ENCODE measurements at places on chromosomes 2 and 18. TPM values are rescaled to one million over a fixed set of nuclear protein-coding genes. Genes with fewer than 3 reads are reported as not detected.

TUBA3E gene
- polyA plus RNA-seq = not detected

GRCh38 chr2:102551329-102552096 is 67.8 kb upstream of the SLC9A2 start:
- no peak for DNase-seq

- no peak for DNase-seq
Observed at GRCh38 chr18:69705987-69706386, 241.7 kb downstream of the CD226 start.

COL5A2 gene
- 372 TPM for polyA plus RNA-seq

DNA sequence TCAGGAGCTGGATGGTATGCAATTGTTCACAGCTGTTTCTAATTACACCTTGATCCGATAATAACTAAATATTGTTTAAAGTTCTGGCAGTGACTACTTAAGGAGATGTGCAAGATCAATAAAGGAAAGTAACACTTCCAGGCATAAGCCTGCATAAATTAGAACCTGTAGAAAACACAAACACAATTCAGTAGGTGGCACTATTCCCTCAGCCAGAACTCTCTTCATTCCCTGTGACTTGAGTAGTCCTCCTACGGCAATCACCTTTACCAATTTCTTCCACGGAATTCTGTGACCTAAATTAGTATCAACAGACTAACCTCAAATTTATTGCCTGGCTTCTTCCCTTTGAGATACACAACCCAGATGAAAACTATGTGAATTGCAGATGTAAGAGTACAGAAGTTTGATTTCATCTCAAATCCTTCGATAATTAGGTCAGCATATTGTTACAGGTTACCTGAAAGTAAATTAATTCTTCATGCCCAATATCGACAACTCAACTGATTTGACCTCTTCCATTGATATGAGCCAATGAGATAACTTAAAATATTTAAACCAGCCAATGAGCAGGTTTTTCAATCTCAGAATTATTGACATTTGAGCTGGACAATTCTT is 137.8 kb downstream of the PID1 start:
- DNase-seq = peak; percentile 39
